ENCODE measurements at places on chromosomes 2 and 18.

DNA sequence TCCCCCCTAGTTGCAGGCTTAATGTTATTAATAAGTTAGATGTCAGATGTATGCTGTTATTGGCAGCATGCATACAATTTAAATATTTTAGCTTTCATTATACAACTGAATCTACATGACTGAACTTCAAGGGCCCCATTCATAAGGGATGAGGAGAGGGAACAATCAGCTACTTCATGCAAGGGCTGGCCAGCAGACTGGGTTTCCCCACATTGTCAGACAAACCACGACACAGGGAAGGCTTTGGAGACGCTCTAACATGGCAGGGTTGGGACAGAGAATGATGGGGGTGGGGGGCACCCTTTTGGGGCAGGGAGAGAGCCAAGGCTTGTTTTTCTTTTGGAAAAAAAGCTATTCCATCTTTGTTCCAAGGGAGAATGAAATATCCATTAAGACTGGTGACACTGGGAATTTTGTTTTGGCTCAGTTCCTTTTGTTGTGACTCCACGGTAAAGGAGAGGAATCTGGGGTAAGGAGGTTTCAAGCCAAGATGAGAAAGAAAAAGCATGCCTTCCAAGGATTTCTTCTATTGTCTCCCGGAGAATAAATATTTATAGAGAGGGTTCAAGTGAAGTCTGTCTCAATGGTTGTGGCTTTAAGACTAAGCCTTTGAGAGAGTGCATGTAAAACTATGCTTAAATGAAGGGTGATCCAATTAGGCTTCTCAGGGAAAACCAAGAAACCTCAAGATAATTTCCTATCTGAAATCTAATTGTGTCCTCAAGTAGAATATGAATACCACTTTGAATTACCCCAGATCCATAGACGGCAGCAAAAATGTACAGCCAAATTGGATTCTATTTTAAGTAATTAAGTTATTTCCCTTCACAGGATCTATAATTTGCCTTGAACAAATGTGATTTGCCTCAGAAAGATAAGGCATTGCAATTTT, 5.4 kb downstream of the CXCR4 start:
- no peak for DNase-seq

GRCh38 chr18:6624661-6625311, 104.7 kb upstream of the ARHGAP28 start:
- no peak for DNase-seq

- no peak for DNase-seq
Observed at GRCh38 chr2:36185624-36186023, 170.0 kb upstream of the CRIM1 start.

- no peak for DNase-seq
Observed at GRCh38 chr2:200596774-200597570, 11.2 kb downstream of the AOX1 start.

- DNase-seq: no peak
Observed at GRCh38 chr18:10010611-10011015, 96.8 kb downstream of the VAPA start.

- DNase-seq: no peak
Observed at GRCh38 chr2:105865222-105865913, 120.7 kb downstream of the NCK2 start.

DNA sequence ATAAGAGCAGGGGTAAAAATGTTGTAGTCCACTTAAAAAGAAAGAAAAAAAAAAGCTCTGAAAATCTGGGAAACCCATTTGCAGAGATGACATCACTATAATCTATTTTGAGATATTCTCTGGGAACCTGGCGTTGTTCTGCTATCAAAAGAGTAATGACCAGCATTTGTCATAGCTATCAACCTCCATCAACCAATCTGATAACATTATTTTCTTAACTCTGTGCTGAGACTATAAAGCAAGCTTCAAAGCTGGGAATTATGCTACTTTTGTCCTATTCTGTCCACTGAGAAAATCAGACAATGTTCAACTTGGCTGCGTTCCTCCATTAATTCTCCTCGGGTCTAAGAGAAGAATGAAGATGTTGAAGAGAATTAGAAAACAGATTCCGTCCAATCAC, 107.5 kb downstream of the STK39 start:
- DNase-seq: no peak

DNA sequence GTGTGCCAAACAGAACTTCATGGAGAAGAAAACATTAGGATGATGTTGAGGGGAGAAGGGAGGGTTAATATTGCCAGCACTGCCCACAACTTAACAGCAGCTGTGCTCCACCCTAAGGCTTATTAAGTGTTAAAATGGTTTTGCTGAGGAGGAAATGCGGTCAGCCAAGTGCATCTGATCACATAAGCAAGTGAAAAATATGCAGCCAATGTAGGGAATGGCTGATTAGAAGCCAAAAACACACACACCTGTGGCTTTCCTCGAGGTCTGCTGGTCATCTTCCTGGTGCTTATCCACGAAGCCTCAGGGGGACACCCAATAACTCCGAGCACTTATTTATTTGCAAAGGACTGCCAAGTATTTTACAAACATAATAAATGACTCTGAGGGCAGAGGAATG, 66.3 kb upstream of the GPR45 start:
- DNase-seq: no peak

- no peak for DNase-seq
Observed at GRCh38 chr18:49082714-49083688, 132.2 kb upstream of the SMAD7 start.

GRCh38 chr2:43051338-43051737, 175.1 kb downstream of the ZFP36L2 start:
- DNase-seq: no peak

- DNase-seq: no peak
Observed at GRCh38 chr2:7931808-7932207, 750.0 kb upstream of the ID2 start.
